Stimulated activated CD8-positive, alpha-beta memory T cell treated with anti-CD3 and anti-CD28 coated beads, Interleukin-4, amount 100 ng/mL, for 4 hours (primary cell): ENCODE measurements at places on chromosomes 3 and 15.

DNA sequence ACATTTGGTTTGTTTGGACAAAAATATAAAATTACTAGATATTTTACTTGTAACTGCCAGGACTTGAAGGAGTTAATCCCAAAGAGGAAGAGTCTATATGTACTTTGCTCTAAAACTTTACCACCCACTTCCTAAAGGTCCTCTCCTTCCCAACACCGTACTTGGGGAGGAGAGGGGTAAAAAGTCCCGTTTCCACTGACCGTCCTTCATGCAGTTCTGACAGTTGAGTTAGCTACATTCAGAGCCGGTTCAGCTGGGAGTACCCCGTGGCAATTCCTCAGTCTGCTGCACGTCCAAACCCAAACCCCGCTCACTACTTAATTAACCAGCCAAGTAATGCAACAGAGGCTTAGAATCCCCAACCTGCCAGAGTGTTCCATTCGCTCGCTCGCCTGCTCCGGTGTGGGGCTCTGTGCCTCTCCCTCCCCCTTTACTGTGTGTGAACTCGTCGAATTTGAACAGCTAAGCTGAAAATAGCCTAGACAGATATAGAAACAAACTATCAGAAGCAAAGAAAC lies 519.7 kb downstream of the FOXP1 start:
- DNase-seq = no peak

GRCh38 chr3:37115446-37115845 lies 58.9 kb downstream of the LRRFIP2 start:
- DNase-seq = no peak

GRCh38 chr15:45376300-45376928 lies 1.9 kb downstream of the GATM start:
- no peak for DNase-seq

DNA sequence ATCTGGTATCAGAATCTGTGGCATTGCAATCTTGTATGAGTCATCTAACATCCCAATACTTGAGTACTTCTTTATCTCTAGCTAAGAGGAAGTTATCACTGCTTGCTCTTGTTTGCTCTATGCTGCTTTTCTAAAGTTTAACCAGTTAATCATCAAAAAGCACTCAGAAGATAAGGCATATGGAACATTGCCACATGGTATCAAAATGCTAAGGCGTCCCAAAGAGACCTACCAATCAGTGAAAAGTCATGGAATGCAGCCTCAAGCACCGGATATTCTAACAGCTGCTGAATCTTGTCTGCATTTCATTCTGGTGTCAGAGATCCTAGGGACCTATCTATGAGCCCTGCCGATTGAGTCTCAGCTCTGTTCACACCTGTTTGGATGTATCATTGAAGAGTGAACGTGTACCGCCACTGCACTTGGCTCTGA lies 192.8 kb downstream of the ARPP21 start:
- no peak for DNase-seq

GRCh38 chr3:196519718-196520082 lies 4.6 kb upstream of the SMCO1 start:
- no peak for DNase-seq

DNA sequence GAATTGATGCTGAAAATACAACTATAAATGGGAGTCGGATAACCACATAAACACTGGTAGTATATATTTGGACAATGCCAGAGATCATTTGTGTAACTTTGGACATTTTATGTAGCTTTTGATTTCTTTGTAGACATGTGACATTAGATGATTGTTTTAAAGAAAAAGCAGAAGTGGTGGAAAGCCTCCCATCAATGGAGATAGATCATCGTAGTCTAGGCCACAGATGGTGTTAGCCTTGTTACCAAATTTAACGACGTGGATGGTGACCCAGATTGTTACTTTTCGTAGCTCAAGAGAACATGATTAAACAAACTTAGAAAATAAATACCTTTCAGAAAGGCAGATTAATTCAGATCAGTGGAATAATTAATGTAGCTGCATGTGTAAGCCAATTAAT lies 8.8 kb downstream of the CACNA1D start:
- no peak for DNase-seq

DNA sequence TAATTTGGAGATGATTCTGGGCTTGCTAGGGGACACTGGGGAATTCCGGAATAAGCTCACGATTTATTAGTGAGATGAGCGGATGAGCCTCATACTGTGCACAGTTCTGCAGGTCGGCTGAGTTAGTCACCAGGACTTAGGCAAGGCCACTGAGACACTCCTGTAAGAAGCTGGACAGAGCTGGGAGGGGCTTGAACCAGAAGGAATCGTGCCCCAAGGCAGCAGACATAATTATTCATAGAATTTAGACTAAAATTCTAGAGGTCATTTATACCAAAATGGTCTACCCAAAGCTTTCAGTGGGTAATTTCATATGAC lies 121.4 kb downstream of the VGLL4 start:
- DNase-seq = no peak

DNA sequence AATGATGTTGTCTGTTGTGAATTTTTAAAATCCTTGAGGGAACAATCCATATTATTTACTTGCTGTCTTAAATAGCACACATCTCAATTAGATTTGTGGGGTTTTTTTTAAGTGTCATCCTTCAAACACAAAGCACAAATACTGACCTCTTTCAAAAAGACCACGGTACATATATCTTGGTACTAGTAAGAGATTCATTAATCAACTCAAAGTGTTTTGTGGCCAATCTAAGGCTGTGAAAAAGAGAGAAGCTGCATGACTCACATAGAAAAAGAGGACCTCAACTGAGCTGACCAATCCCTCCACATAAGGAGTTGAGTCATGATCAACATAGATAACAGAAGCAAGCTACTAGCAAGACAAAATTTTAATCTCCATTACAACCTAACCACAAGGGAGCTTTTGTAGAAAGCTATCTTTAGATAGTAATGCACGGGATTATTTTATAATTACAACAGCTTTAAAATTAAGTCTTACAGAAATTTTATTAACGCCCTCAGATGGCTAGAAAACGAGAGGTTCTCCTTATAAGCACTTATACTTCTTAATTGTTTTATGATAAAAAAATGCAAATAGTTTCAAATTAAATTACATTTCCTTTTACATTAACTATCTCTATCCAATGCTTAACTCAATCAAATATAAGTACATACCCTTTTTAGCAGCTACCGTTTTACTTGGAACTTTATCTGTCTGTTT lies 60.5 kb downstream of the TOP2B start:
- DNase-seq = no peak

- DNase-seq = no peak
Measured at GRCh38 chr15:74793135-74794028, 11.5 kb downstream of the CSK start.

DNA sequence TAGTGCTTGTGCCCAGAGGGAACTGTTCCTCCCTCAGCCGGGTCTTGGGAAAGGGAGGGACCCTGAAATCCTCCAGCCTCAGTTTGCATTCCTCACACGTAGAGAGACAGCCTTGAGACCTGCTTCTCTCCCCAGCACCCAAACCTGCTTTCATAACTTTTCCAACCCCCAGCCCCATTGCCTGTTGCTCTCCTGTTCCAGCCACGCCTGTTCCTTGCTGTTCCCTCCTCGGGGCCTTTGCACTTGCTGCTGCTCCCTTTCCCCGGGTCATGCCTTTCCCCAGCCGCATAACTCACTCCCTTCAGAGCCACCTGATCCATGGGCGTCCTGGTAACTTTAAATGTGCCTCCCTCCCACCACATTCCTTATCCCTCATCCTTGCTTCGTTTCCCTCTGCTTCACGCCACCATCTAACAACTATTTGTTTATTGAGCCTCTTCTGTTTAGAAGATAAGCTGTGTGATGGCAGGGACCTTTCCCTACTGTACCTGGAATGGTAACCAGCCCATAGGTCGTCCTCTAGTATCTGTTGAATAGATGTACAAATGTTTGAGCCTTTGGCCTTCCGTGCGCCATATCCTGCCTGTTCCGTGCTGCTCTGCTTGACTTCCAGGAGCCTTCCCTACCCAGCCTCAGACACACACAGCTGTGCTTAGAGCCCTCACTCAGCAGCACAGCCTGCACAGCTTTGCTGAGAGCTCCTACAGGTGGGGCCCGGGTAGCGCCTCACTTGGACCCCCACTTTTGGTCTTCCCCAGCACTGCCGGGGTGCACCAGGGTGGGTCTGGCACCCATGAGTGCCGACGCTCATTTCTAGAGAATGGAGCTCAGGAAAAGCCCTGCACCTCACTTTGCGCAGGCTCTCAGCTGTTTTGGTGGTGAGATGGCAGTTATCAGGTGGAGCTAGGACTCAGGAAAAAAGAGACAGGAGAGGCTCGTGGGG lies 60.2 kb downstream of the SCN5A start:
- no peak for DNase-seq

DNA sequence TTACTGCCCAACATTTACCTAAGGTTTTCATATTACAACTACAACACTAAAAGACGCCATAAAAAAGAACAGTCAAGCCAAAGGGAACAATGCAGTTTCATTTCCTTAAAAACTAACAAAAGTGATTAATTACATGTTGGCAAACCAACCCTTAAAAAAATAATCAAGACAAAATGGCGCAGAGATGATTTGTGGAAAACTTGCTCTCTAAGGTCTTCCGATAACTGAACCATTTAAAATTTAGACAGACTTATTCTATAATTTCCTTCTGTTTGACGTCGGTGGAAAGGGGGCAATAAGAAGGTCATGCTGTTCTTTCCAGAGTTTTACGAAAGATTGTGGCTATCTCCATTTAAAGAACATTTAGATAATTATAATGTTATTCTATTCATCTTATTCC lies 87.6 kb downstream of the RYK start:
- no peak for DNase-seq
